Prostate gland (tissue), 2 donors: ENCODE measurements at places on chromosomes 7 and 10. TPM values are rescaled to one million over a fixed set of nuclear protein-coding genes. Genes with fewer than 3 reads are reported as not detected.

GRCh38 chr7:7976677-7977076, 8.1 kb downstream of the GLCCI1 start:
- H3K36me3 ChIP-seq, result no peaks in the 10 kb centered on the region
- no peak overlapping the region for H3K4me3 ChIP-seq
- H3K27ac ChIP-seq, result no peak overlapping the region
- H3K27me3 ChIP-seq, result no peaks in the 10 kb centered on the region
- DNase-seq, result no peak

LDB3 gene
- 13.0 TPM for total RNA-seq

DNA sequence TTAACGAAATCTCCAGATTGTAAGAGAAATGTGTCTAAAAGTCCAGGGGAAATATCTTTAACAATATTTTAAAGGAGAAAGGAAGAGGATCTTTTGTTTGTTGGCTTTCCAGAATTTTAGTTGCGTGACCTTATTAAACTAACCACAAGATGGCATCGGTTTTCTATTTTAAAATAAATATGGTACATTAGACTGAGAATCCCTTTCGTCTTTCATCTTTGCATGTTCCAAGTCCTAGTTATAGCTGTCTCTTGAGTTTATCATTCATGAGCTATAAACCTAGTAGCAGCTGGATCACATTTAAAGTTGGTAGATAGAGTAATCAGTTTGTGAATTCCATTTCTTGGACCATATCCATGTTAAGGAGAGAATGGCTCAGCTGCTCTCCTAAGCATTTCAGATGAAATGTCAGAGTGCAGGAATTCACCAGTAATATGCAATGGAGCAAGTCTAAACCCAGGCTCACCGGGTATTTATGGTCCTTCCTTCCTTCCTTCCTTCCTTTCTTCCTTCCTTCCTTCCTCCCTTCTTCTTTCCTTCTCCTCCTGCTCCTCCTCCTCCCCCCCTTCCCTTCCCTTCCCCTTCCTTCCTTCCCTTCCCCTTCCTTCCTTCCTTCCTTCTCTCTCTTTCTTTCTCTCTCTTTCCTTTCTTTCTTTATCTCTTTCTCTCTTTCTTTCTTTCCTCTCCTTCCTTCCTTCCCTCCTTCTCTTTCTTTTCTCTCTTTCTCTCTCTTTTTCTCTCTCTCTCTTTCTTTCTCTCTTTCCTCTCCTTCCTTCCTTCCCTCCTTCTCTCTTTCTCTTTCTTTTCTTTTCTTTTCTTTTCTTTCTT, 57.8 kb upstream of the RAB18 start:
- H3K27me3 ChIP-seq, result no peaks in the 10 kb centered on the region
- H3K4me1 ChIP-seq, result no peaks in the 10 kb centered on the region
- no peak overlapping the region for H3K27ac ChIP-seq
- no peak overlapping the region for H3K4me3 ChIP-seq
- no peaks in the 10 kb centered on the region for H3K36me3 ChIP-seq

GRCh38 chr10:28541717-28542365, 8.9 kb downstream of the WAC start:
- no peak overlapping the region for H3K4me3 ChIP-seq
- peaks cover 6% of the 10 kb centered on the region for H3K4me1 ChIP-seq
- DNase-seq, result no peak

DNA sequence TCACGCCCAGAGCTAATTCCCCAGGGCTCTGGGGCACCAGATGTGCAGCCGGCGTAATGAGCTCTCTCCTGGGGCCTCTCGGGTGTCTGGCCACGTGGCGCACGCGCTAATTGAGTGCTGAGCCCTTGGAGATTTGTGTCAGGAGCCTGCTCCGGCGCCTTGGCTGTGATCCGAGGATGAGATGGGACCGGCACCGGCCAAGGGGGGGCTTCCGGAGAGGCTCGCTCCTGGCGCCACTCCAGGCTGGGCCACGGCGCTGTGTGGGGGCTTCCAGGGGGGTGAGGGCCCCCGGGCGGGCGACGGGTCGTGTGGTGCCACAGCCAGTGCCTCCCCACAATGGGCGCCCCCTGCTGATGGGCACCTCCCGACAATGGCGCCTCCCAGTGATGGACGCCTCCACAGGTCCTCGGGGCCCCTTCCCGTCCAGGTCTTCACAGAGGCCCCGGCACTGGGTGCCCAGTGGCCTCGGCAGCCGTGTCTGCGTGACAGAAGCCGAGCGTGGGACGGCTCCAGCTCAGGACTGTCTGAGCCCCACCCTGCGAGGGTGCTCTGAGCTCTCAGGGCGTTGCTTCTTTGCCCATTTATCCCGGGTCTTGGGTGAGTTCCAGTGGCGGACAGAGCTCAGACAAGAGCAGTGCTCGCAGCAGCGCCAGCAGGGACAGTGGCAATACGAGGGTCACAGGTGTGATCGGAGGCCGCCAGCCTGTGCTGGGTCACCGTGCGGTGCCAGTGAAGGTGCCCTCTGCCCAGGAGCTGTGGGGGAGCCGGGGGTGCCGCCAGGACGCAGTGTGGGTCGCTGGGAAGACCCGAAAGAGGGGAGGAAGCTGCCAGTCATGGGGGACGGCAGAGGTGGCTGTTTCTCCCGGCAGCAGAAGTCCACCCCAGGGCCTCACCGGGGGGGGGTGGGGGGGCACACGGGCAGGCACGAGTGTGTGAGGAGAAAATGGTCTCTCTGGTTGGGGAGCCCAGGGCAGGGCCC, 8.2 kb upstream of the NKX6-2 start:
- no peak overlapping the region for H3K27ac ChIP-seq
- no peaks in the 10 kb centered on the region for H3K4me1 ChIP-seq
- no peak overlapping the region for H3K4me3 ChIP-seq
- peaks cover under 1% of the 10 kb centered on the region for H3K27me3 ChIP-seq

ENTPD1 gene
- 9.3 TPM for total RNA-seq

IFIT2 gene
- 4.1 TPM for total RNA-seq

PTPRZ1 gene
- total RNA-seq, result 1.4 TPM

DNA sequence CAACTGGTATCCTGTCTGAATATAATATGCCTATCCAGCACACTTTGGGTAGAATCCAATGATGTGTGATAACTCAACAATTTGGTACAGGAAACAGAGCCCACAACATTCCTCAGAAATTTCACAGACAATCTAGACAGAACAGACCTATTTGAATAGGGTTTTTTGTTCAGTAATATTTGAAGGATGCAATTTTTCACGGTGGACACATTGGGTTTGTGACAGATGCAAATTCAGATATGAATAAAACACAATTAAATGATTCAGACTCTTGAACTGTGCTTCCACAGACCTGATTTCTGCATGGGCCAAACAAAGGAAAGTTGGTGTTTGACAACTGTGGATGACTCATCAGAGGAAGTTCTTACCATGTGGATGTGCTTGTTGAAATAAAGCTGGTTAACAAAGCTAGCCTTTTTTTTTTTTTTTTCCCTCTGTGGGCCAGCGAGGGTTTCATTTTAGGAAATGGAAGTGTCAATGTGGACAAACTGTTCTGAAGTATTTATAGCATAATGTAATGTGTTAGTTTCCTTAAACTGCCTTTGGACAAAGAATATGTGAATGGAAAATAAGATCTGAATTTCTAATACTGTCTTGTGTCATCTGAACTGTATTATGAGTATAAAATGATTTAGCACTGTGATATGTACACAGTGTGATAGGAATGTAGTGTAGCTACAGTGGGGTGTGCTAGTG, 43.2 kb upstream of the FAM133B start:
- no peaks in the 10 kb centered on the region for H3K27me3 ChIP-seq
- H3K36me3 ChIP-seq, result no peaks in the 10 kb centered on the region
- no peak overlapping the region for H3K4me3 ChIP-seq

PON1 gene
- total RNA-seq, result not detected

DNA sequence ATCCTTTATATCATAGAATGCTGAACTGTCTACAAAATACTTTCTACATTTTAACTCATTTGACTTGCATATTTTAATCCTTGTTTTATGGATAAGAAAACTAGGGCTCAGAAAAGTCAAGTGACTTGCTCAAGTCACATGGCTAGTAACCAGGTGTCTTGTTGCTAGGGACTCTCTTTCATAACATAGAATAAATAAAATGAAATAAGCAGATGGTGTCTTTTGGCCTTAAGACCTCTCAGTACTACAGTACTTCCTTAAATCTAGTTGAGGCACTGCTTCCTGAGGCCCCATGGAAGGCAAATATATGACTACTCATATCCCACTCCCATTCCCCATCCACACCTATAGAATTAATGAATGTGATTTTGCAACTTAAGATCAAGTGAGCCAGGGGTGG, 87.9 kb downstream of the CDK6 start:
- no peak overlapping the region for H3K27ac ChIP-seq
- H3K4me1 ChIP-seq, result no peaks in the 10 kb centered on the region
- no peaks in the 10 kb centered on the region for H3K36me3 ChIP-seq
- no peak for DNase-seq
- no peaks in the 10 kb centered on the region for H3K27me3 ChIP-seq
- H3K4me3 ChIP-seq, result no peak overlapping the region

AOAH gene
- total RNA-seq, result 4.8 TPM

DNA sequence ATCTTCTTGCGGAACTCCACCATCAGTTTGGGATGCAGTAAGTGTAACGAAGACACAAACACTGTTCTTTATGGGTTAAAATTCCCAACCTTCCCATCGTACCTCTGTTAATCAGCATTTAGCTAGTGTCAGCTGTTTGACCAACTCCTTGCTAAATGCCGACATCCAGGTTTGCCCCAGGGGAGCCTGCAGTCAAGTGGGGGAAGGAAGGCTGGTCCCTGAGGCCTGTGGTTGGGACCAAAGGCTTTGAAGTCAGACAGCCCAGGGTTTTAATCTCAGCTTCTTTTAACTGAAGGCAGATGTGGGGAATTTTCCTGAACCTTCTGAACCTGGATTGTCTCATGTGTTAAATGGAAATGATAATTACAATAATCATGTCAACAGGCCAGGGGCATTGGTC, 443.7 kb downstream of the GLRX3 start:
- DNase-seq, result no peak
- no peak overlapping the region for H3K4me3 ChIP-seq
- H3K36me3 ChIP-seq, result no peaks in the 10 kb centered on the region
- no peak overlapping the region for H3K27ac ChIP-seq
- no peaks in the 10 kb centered on the region for H3K4me1 ChIP-seq

- no peak overlapping the region for H3K4me3 ChIP-seq
- H3K27me3 ChIP-seq, result no peaks in the 10 kb centered on the region
- no peak for DNase-seq
Observed at GRCh38 chr7:47034180-47034579, 547.7 kb downstream of the TNS3 start.

DNA sequence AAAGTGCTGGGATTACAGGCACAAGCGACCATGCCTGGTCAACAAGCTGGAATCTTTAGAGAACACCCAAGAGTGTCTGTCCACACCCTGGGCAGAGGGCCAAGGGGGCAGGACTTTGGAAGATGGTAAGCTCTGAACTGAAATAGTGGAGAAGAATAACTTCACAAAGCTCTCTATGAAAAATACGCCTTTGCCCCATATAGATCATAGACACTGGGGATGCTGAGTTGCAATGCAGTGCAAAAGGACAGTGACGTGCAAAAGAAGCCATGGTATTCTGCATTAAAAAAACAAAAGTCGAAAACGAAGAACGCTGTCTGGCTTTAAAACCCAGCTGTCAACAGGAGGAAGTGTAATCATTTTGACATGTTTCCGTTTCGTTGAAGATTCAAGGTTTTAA, 353.6 kb downstream of the CALN1 start:
- H3K4me3 ChIP-seq, result no peak overlapping the region
- no peaks in the 10 kb centered on the region for H3K4me1 ChIP-seq
- H3K36me3 ChIP-seq, result no peaks in the 10 kb centered on the region
- no peaks in the 10 kb centered on the region for H3K27me3 ChIP-seq
- no peak overlapping the region for H3K27ac ChIP-seq

DNA sequence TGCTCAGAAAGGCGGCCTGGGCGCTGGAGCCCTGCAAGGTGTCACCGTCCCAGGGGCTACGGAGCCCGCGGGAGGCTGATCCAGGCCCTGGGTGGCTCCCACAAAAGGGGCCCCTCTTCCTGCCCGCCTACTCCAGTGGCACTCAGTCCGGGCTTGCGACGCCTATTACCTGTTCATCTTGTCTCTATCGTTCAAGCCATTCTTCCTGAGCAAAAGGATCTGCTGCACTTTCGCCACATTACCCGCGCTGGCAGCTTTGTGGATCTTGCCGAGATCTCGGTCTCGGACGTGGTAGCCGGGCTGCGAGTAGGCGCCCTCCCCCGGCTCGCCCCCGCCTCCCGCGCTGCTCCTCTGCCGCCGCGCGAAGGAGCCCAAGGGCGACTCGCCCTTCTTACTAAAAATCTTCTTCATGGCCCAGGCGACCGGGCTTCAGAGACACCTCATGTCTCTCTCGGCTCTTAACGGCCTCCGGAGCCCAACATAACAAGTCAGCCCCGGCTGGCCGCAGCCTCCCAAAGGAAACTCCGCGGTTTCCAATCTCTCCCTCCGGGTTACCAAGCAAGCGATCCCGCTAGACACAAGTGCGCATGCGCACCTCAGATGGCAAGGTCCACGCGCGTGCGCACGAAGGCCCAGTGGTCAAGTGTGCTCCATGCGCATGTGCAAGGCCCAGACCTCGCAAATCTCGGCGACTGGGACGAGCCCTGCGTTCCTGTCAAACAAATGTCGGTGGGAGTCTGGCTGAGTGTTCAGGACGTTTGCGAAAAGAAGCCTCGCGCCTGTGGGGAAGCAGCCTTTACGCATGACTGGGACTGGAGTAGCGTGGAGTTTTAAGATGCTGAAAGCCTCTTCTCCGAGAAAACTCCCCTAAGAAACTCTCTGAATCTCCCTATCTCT, at the start of gene ANKRD26:
ANKRD26 (minus strand) TSS at position 579 of the 897 bp plus-strand sequence; CDS start at position 411, 168 bp downstream.
- no peaks in the 10 kb centered on the region for H3K36me3 ChIP-seq
- H3K27ac ChIP-seq, result peak within 1 kb of the TSS; percentile 86

DNA sequence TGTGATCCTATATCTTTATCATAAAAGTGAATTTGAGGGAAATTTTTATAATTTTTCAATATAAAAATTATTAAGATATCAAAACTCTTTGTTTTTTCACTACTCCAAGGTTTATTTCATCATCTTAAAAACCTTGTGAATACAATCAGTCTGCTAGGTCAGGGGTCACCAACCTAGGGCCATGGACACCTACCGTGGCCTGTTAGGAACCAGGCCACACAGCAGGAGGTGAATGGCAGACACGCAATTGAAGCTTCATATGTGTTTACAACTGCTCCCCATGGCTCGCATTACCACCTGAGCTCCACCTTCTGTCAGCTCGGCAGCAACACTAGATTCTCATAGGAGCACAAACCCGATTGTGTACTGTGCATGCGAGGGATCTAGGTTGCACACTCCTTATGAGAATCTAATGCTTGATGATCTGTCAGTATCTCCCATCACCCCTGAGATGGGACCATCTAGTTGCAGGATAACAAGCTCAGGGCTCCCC, 271.2 kb upstream of the C7orf33 start:
- no peaks in the 10 kb centered on the region for H3K36me3 ChIP-seq
- no peak for DNase-seq
- no peaks in the 10 kb centered on the region for H3K4me1 ChIP-seq
- no peak overlapping the region for H3K4me3 ChIP-seq
- no peak overlapping the region for H3K27ac ChIP-seq

DNA sequence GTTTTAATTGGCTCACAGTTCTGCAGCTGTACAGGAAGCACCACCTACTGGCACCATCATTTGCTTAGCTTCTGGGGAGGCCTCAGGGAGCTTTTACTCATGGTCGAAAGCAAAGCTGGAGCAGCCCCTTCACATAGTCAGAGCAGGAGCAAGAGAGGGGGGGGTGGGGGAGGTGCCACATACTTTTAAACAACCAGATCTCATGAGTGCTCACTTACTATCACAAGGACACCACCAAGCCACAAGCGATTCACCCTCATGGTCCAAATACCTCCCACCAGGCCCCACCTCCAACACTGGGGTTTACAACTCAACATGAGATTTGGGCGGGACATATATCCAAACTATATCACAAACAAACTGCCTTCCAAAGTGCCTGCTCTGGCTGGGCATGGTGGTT, 31.7 kb upstream of the SLC18A3 start:
- no peak overlapping the region for H3K27ac ChIP-seq
- no peak overlapping the region for H3K4me3 ChIP-seq
- no peaks in the 10 kb centered on the region for H3K36me3 ChIP-seq
- no peaks in the 10 kb centered on the region for H3K4me1 ChIP-seq

CPN1 gene
- total RNA-seq, result not detected
